Activated T-helper 17 cell treated with anti-CD3 and anti-CD28 coated beads, Interleukin-2, amount 50 U/mL, for 72 hours (primary cell): ENCODE measurements at places on chromosomes 4 and X. TPM values are rescaled to one million over a fixed set of nuclear protein-coding genes. Genes with fewer than 3 reads are reported as not detected.

- no peak for ATAC-seq
These were observed 613 bp downstream of the FGF13 start for GRCh38 chrX:138710866-138711341.

- peak; percentile 37 for ATAC-seq
These were observed 9.6 kb downstream of the HAUS7 start for GRCh38 chrX:153460826-153461225.

GRCh38 chr4:19592391-19592790 is 659.3 kb upstream of the SLIT2 start:
- ATAC-seq: no peak

- peak; percentile 45 for ATAC-seq
These were observed 46.0 kb downstream of the EIF2S3 start for GRCh38 chrX:24100713-24101112.

The NHSL2 gene
- 0.15 TPM for total RNA-seq
